ENCODE measurements at places on chromosomes 16 and 17.

GRCh38 chr17:56896968-56897359 lies 16.9 kb downstream of the TRIM25 start:
- no peak for DNase-seq

GRCh38 chr17:43878260-43879175 lies 28.8 kb downstream of the MPP2 start:
- DNase-seq: peak; percentile 48

GRCh38 chr16:2814551-2815298 lies 2.3 kb upstream of the PRSS21 start:
- no peak for DNase-seq

DNA sequence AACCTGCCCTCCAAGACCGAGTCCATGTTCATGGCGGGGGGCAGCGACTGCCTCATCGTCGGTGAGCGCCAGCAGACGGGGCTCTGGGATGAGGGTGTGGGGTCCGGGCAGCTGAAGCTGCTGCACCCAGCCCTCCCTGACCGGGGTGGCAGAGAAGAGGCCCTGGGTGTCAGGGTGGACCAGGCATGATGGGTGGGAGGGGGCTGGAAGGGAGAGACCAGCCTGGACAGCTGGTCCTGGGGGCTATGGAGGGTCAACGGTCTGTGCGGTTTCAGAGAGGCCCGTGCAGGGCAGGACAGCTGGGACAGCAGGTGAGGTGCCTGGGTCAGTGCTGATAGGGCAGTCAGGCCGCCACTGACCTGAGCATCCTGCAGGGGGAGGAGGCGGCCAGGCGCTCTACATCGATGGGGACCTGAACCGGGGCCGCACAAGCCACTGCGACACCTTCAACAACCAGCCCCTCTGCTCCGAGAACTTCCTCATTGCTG lies 13.3 kb upstream of the ATP6V0C start:
- no peak for DNase-seq

DNA sequence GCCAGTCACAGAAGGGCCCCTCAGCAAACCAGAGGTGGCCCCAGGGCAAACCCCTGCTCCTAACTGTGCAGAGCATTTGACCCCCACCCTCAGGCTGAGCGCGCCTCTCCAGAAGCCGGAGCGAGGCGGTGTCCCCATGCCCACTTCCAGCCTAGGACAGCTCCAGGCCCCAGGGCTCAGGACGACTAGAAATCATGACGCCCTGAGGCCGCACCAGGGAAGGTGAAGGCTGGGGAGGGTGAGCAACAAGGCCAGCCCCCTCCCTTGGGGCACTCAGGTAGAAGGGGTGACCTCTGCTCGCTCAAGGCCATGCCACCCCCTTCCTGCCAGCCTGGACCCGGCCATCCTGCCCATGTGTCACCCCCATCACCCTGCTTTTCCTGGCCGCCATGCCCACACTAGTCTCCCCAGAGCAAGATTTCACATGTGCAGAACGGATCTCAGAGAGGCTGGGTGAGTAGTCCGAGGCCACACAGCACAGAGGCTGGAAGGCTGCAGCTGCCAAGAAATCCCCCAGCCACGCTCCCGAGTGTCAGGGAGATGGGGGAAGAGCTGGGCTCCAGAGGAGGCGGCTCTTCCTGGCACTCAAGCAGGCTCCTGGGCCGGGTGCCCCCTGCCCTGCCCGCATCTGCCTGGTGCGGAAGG lies 2.1 kb upstream of the PVALEF start:
- DNase-seq: no peak

DNA sequence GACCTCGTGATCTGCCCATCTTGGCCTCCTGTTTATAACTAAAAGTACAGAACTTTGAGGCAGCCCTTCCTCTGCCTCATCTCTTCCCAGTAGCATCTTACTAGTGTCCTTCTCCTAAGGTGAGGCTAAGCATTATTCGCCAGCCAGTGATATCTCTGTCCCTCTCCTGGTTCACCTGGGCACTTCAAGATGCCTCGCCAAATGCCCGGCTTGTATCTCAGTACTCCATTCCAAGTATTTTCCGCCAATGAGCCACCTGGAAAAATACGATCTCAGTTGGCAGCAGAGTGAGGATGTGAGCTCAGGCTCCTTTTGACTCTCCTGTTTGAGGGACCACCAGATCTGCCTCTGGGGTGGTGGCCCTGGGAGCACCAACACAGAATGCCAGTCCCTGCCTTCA lies 25.9 kb upstream of the WSCD1 start:
- no peak for DNase-seq

DNA sequence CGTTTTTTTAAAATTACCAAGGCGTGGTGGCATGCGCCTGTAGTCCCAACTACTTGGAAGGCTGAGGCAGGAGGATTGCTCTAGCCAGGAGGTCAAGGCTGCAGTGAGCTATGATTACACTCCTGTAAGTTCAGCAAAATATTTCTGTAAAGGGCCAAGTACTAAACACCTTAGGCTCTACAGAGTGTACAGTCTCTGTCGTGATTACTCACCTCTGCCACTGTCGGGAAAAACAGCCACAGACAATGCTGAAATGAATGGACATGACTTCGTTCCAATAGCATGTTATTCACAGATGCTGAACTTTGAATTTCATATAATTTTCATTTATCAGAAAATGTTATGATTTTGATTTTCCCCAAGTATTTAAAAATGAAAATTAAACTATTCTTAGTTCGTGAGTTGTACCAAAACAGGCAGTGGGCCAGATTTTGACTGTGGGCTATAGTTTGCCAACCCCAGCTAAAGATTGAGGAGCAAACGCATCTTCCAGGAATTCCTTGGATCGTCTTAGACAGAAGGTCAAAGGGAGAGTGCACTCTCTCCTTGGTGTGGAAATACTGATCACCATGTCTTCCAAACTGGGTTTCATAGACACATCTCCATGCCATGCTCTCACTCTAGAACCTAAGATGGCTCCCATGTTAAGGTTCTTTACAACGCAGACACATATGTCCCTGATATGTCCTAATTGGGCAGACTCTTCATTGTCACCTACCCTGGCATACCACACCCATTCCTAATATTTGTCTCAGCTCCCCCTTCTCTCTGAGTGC lies 89.5 kb downstream of the MARF1 start:
- no peak for DNase-seq

DNA sequence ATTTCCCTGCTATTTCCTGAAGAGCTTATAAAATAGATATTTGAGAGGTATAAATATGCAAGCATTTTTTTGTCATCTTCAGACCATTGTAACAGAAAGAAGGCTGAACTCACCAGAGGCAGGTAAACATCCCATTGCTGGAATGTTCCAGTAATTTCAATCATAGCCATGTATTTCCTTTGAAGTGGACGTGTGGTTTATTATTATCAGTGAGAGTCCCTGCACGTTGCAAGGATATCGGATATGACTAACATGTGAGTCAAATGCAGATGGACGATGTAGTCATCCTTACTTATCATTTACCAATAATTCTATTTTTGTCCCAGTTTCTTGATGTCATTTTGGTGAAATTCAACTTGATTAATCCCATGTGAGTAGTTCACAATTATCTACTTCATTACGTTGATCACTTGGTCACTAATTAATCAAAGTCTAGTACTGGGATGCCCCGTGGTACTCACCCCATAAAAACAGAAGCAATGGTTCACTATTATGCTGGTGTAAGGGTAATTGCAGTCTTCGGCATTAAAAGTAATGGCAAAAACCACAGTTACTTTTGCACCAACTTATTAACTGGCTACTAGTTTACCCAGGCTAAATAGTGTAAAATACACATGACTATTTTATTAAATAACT lies 89.5 kb downstream of the VAT1L start:
- no peak for DNase-seq

- no peak for DNase-seq
Observed at GRCh38 chr17:29048440-29049368, 5.8 kb downstream of the PIPOX start.

DNA sequence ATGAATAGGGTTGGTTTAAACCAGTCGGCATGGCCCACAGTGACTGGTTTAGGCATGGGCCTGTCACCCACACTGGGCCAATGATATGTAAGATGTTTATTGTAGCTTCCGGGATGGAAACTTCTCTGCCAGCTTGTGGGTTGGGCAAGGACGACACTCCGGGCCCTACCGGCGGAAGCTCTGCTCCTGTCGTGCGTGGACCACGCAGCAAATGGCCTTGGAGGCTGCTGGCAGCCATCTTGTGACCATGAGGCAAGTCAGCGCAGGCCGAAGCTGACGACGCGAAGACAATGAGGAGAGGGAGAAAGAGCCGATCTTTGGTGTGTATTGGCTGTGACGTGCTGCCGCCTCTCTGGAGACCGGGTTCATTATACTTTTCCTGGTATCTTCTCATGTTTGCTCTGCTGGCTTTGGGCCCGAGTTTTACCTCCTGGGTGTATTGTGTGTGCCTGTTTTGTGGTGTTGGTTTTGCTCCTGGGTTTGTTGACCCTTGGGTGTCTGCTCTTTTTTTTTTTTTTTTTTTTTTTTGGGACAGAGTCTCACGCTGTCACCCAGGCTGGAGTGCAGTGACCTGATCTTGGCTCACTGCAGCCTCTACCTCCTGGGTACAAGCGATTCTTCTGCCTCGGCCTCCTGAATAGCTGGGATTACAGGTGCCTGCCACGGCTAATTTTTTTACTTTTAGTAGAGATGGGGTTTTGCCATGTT lies 15.4 kb downstream of the SLC25A10 start:
- no peak for DNase-seq

DNA sequence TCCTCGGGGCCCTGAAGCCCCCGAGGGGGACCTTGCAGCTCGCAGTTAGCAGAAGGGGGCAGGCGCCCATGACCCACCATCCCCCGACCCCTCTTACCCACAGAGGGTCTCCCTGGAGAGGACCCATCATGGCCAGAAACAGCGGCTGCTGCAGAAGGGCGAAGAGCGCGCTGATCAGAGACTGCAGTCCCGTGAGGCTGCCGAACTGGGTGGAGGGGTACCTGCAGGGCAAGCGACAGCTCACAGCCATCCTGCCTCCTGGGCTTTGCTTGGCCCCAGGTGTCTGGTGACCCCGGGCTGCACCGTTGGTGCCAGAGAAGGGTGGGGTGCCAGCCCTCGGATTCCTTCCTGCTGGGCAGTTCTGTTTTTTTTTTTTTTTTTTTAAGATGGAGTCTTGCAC lies 13.9 kb upstream of the PITPNA start:
- DNase-seq: no peak

DNA sequence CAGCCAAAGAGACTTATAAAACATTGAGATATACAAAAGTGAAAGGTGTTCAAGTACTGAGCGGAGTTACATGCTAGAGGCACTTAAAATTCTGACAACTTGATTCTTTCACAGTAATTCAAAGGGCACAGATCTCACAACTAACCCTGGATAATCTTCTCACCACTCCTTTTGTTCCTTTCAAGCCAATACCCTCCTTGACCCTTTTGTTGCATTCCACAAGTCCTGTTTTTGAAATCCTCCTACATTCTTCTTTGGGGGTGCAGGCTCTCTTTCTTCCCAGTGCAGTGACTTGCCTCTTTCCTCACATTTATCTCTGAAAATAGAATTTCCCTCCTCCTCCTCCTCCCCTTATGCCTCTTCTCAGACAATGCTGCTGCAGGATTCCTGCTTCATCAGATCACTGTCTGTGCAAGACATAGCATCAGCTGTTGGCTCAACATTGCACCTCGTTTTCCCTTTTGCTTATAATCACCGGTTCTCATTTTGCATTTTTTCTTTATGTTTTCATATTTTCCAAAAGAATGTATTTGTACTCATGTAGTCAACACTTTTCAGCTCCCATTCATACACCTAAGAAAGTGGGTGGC lies 199.3 kb downstream of the CDH8 start:
- no peak for DNase-seq

- no peak for DNase-seq
Observed at GRCh38 chr16:15897121-15897780, 8.8 kb upstream of the CEP20 start.

DNA sequence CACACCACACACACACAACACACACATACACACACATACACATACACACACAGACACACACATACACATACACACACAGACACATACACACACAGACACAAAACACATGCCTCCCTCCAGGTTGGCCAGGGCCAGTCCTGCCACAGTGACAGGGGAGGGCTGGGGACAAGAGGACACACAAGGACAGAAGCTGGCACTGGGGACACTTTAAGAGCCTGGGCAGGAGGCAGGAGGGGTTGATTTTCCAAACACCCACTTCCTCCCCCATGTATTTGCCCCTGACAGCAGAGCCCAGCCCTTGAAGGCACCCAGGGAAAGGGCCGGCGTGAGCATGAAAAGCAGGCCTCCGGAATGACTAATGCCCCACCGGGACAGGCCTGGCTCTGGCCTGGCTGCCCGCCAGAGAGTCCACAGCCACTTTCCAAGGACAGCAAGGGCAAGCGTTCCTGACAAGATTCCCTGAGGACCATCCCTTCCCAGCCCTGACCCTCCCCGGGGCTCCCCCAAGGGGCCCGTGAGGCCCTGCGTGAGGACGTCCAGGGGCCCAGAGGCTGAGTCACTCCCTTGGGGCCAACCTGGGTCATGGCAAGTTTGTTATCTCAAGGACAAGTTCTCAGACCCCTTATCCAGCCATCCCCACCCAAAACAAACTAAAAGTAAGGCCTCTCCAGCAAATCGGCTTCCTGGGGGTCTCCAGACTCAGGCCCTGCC lies 235.6 kb downstream of the ZNF423 start:
- DNase-seq: no peak

DNA sequence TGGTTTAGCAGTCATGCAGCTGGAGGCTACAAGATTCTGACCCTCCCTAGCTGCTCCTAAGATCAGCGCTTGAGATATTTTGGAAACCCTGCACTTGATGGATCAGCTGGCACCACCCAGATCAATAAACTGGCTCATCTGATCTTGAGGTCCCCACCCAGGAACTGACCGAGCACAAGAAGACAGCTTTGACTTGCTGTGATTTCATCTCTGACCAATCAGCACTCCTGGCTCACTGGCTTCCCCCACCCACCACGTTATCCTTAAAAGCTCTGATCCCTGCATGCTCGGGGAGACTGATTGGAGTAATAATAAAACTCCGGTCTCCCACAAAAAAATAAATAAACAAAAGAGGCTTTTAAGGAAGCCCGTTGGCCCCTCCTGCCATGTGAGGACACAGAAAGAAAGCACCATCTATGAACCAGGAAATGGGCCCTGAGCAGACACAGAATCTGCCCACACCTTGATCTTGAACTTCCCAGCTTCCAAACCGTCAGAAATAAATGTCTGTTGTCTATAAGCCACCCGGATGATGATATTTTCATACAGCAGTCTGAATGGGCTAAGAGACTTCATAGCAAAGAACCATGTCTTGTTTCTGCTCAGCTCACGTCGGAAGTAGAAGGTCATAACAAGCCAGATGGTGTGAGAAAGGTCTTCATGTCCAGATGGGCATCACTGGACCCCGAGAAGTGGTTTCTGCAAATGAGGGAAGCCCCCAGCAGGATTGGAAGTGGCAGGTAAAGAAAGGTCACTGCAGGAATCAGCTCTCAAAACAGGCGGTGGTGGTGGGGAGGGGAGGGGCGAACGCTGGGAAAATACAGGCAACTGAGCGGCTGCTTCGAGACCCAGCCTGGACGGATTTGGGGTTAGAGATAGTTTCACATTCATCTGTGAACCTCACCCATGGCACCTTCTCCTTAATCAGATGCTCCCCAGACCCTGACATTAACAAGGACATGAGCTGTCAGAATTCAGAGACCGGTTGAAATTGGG lies 19.8 kb upstream of the RPH3AL start:
- DNase-seq: no peak

Measured in T-helper 2 cell (primary cell).